Heart left ventricle (tissue), 16 donors: ENCODE measurements at places on chromosomes 5 and 9.

DNA sequence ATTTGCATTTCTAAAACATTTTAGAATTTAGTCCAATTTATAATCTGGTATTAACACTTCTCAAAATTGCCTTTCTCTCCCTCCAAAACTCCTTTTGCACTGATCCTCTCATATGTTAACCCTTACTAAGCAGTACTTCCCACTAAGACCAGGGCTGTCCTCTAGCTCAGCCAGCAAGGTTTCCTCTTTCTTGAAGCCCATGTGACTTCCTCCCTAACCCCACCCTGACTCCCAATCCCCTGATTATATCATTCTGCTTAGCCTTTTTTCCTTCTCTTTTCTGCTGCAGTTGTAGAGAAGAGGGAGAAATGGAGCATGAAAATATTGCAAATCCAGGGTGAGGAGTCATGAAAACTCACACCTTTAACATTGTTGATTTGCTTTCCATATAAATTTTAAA is 241.7 kb downstream of the MCTP1 start:
- DNase-seq = no peak

DNA sequence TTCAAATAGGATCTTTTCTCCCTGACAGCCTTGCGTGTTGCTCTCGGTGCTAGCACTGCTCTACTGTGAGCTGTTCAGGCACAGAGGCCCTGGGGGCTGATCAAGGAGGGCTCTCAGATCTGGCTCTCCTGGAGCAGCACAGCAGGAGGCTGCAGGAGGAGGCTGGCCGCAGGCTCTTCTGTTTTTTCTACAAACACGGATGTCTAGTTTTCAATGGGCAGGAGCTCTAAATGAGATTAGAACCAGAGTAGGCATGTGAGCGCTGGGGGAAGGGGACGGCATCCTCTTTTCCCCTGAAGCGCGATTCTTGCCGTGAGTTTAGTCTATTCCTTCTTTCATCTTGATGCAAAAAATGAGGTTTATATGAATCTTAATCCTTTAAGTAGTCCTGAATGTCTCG is 61.7 kb upstream of the IRX4 start:
- DNase-seq = no peak

DNA sequence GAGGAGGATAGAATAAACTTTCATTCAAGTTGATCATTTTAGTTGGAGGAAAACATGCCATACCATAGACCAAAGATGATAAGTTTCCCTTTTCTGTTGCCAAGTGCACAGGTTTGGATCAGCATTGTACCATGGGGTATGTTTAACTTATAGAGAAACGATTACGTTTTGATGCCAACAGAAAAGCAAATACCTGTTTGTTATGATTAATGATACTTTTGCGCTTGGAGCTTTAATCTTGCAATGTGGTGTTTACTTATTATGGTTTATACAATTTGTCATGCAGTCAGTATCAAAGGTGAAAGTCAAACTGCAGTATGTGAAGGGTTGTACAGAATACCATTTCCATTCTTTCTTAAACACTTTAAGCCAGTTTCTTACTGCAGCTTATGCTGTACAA is 13.2 kb upstream of the ARHGEF28 start:
- no peak for DNase-seq

DNA sequence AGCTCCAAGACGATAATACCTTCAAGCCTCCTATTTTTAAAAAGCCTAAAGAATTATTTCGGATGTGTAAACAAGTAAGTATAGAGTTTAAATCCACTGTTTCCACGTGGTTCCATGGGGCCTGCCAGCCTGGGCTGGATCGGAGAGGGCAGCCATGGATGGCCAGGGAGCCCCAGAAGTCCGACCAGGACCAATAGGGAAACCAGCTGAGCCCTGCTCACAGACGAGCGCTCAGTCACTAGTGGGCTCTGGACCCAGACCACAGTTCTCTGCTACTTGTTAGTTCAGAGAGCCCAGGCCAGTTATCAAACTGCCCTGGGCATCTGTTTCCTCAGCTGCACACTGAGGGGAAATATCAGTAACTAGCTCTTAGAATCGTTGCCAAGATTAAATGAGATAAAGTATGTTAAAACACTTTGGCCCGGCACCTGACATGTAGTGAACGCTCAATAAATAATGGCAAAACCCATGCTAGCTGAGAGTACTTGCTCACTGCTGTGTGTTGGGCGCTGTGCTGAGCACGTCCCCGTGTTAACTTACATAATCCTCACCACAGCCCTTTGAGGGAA is 124.8 kb downstream of the RGS3 start:
- no peak for DNase-seq

GRCh38 chr5:154138701-154139100 is 51.8 kb upstream of the GALNT10 start:
- peak; percentile 82 for DNase-seq

DNA sequence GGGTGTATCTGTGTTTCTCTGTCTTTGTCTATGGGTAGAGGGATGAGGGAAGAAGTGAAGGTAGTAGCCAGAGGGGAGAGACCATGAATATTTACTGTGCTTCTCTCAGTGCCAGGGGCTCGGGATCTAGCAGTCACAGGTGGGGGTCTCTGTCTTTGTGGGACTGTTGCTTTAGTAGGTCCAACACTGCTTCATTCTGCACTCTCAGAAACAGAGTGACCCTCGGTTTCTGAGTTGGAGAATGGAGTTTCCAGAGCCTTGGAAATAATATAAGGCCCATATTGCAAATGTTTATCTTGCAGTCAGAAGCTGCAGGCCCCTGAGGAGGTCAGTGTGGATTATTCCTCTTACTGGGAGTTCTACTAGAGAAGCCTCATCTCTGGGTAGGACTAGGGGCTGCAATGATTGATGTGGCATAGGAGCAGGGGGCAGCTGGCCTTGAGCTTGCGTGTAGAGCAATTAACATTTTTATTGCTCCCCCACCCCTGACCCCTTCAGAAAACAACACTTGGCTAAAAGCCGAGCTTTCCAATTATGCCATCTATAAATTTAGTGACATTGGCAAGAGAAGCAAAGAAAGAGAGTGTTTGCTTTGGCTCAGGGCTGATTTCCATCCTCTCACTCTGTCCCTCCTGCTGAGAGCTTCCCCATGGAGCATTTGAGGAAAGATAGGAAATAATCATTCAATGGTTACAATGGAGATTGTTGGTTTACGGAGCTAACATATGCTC is 55.0 kb upstream of the TRPC7 start:
- no peak for DNase-seq

- DNase-seq = no peak
These were observed 10.9 kb downstream of the SEC24A start for GRCh38 chr5:134659456-134659855.

GRCh38 chr9:114732823-114733222 is 50.8 kb upstream of the TEX48 start:
- no peak for DNase-seq

DNA sequence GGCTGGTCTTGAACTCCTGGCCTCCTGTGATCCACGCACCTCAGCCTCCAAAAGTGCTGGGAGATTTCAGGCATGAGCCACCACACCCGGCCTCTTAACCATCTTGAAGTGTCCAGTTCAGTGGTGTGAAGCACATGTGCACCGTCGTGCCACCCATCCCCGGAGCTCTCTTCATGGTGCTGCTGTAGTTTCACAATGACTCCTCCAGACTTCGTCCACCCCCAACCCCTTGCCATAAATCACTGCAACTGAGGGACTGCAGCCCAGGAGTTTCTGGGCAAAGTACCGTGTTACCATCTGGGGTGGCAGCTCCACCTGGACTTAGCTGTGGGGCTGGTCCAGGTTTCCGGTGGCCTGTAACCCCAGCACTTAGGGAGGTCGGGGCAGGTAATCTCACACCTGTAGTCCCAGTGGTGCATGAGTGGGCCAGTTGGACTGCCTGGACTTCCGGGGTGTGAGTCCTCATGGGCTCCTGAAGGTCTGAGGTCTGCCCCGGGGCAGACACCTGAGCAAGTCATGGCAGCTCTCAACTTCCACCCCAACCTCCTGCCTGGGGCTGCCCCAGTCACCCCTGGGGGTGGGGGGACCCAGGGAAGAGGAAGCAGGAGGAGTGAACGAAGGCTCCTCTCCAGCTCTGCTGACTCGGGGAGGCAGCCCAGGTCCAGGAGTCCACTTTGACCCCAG is 6.6 kb upstream of the N4BP3 start:
- DNase-seq = peak; percentile 28

- DNase-seq = no peak
These were observed 63.1 kb downstream of the TMOD1 start for GRCh38 chr9:97564291-97565175.

GRCh38 chr9:132412089-132412488 is 2.1 kb downstream of the CFAP77 start:
- DNase-seq = no peak

- DNase-seq = peak; percentile 70
These were observed 118.7 kb upstream of the CCDC112 start for GRCh38 chr5:115415143-115415491.

- no peak for DNase-seq
These were observed 58.0 kb downstream of the LPAR1 start for GRCh38 chr9:110980261-110980660.

GRCh38 chr5:62685221-62685620 is 106.6 kb downstream of the LRRC70 start:
- DNase-seq = no peak

DNA sequence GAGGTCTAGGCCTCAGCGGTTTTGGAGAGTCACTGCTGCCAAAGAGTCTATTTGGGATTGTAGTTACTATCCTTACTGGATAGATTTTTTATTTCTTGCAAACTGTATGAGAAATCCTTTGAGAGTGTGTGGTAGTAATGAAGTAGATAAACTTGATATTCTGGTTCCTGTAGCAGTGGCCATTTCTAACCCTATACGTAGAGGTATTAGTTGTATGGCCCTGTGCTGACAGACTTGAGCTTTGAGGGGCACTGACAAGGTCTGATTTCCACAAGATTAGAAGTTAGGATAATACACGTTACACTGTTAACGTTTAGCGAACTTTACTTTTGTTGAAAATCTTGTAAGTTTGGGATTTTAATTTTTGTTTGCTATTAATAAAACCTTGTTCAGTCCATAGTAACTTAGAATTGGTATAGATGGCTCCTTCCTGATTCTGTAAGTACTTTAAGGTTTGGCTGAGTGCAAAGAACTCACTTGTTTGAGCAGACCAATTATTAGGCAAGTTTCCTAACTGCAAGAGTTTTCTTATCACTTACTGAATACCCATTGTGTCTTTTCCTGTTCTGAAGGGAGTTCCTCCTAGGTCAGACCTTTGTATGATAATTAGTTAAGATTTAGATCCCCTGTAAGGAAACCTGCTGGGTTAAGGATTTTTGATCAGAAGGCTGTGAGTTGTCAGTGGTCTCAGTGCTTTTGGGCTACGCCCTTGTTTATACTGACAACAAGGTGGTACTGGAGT is 31.4 kb downstream of the GCNT1 start:
- no peak for DNase-seq

- DNase-seq = no peak
These were observed 257.8 kb downstream of the PLK2 start for GRCh38 chr5:58201922-58202648.

DNA sequence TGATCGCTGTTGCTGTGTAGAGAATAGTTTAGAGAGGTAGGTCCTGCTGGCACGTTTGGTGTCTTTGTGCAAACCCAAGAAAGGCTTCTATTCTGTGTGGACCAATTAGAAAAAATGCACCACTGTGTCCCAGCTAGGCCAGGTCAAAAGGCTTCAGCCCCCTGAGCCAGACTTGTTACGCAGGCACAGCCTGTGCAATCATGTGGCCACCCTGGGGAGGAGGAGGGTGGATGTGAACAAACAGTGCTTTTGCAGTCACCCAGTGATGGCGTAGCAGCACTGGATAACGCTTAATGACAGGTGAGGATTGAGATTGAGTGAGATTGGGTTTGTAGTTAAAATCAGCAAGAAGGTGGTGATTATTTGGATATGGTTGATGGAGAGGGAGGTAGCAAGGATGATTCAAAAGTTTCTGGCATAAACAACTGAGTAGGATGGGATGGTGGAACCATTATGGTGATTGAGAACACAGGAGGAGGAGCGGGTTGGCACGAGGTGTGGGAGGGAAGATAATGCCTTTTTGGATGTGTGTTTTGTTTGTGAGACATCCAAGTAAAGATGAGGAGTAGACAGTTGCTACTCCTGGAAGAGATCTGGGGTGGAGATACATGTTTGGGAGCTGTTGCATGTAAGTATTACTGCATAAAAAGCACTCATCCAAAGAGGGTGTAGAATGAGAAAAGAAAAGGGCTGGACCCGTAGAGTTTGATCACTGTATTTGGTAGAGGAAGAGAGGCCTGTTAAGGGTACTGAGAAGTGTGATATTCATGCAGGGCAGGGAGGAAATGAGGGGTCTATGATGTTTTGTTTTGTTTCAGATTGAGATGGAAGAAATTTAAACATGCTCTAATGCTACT is 6.7 kb downstream of the GCNT1 start:
- no peak for DNase-seq

DNA sequence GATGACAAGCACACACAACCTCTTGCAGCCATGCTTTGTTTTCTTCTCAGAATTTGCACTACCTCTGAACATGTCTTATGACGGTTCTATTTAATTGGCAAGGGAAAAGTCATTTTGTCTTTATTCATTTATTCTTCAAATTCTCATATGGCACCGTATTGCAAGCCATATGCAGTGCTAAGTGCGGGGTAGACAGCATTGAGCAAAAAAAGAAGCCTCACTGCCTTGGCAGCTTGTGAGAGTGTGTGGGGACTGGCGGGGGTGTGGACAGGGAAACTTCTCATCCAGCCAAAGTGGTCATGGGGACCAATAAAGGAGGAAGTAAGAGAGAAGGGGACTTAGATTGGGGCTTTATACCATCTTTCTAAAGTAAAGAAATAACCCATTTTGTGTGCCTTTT is 160.0 kb downstream of the CDH12 start:
- DNase-seq = no peak

GRCh38 chr9:124052401-124052800 is 40.8 kb downstream of the LHX2 start:
- DNase-seq = no peak

DNA sequence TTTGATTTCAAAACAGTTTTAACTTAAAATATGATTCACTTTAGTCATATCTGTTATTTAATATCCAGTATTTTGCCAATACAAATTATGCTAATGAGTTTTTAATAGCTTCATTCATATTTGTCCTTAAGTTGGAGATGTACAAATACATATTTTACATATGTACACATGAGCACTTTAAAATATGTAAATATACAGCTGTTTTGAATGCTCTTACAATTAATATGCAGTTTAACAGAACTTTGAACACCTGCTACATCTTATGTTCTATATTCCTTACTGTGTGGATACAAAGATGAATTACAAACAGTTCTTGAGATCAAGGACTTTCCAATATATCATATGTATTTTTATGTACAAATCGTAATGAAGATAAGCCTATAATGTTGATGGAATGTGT is 74.0 kb downstream of the CHSY3 start:
- DNase-seq = no peak

GRCh38 chr5:118015511-118015910 is 972.8 kb downstream of the DTWD2 start:
- DNase-seq = no peak

- DNase-seq = no peak
These were observed 166.4 kb downstream of the PRELID2 start for GRCh38 chr5:145668714-145669113.

- no peak for DNase-seq
These were observed 74.8 kb downstream of the SGCD start for GRCh38 chr5:156401804-156402203.
